ENCODE measurements at places on chromosomes 5 and 9.
A peak's percentile ranks its signal among the peaks of the same experiment; 100 is the strongest.

- DNase-seq: no peak
Measured at GRCh38 chr5:174236070-174236469, 190.6 kb downstream of the NSG2 start.

GRCh38 chr5:42799241-42799608 lies 12.5 kb downstream of the SELENOP start:
- DNase-seq: no peak

GRCh38 chr9:77725046-77725694 lies 77.0 kb upstream of the GNA14 start:
- no peak for DNase-seq

- DNase-seq: no peak
Measured at GRCh38 chr5:60738933-60739332, 39.0 kb upstream of the DEPDC1B start.

DNA sequence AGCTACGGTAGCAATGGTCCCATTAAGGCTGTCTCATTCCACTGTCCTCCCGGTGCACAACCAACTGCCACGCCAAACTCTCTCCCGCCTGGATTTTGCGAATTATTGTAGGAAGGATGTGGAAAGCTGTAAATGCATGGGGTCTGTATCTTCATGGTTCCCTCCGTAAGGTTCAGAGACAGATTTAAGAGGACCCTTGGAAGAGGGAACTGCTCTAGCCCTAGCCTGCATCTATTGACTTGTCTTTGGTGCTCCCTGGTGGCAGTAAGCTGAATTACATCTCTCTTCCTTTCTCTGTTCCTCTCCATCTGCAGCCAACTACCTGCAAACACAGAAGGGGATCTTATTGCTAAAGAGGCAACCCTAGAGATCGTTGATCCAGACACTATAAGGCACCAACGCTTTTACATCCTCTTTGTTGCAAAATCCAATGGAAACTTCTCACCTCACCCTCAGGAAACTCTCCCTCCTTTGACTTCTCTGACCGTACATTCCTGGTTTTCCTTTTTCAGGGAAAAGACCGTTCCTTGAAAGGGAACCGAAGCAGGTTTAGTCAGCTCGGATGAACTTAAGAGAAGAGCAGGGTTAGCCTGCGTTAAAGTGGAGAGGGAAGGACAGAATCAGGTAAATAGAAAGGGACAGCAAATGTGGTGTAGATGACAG lies 11.9 kb downstream of the CAPSL start:
- peak; percentile 45 for DNase-seq

DNA sequence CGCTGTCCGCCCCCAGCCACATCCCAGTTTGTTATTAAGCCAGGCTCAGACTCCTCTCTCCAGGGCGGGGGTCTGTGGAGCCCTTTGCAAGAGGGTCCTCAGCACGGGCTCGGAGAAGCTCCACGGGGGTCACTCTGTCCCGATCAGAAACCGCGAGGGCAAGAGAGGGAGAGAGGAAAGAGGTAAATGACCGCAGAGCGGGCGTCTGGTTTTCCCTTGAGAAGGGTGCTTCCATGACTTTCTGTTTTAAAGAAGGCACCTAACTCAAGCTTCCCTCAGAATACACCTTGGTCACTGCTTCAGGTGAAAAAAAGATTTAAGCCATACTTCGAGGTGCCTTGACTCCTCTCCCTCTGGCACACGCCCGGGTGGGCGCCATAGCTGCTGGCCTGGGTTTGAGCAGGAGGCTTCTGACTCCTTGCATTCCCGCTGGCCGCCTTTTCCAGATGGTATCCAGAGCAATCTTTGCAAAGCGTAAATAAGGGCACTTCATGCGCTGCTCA lies 5.8 kb upstream of the TERT start:
- DNase-seq: no peak

DNA sequence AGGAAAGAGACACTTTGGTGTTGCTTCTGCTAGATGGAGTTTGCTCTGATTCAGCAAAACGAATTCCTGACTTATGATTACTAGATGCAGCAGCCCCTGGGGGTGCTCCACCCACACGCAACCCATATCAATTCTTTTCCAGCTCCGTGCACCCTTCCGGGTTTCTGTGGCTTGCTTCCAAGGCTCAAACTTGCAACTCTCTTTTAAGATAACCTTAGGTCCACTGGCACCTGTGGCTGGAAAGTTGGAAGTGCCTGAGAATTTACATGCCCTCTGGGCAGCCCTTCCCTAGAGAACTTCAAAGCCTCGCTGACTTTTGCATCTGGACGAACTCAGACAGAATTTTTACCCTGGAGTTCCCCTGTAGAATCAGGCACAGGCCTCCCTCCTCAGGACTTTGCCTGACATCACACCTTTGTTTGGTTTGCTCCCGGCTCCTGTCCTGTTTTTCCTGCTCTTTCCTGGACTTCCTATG lies 224.9 kb downstream of the SNX18 start:
- no peak for DNase-seq

DNA sequence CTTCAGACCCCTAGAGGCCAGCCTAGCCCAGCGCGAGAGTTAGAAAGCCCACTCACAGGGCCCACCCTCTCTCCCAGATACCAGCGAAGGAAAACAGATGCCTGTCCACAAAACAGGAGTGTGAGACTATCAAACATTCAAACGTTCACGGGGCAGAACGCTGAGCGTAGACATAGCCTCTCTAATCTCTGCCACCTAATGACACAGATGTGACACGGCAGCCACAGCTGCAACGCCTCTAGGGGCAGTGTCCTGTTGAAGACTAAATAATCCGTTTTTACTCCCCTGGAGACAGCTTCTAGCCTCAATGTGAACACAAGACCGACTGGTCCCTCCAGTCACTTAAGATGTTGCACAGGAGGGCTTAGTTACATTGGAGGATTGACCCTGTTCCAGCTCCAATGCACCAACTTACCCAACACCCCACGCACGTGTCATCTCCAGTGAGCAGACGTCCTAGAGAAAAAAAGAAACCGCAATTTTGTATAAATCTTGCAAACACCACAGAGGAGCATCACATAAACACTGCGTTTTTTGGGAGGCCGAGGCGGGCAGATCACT lies 14.3 kb downstream of the DIPK1B start:
- peak; percentile 69 for DNase-seq

- DNase-seq: no peak
Measured at GRCh38 chr5:138603249-138603920, 28.2 kb upstream of the HSPA9 start.

- DNase-seq: peak; percentile 44
Measured at GRCh38 chr5:79236362-79236969, 535 bp downstream of the JMY start.

DNA sequence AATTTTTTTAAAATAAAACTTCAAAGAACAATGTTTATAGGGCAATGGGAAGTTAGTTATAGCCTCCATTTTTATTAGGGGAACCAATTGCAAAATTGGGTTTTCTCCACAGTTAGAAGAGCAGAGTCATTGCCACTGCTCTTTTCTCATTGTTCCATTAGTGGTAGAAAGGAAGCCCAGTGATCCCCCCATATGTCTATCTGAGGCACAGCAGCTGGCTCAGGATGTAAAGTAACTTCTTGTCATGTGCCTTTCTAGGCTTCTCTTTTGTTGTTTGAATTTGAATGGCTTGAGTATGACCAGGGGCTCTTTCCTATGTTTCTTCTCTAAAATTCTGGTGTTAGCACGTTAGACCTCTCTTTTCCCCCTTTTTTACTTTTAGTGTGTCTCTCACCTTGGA lies 61.2 kb downstream of the UBAP1 start:
- DNase-seq: no peak

DNA sequence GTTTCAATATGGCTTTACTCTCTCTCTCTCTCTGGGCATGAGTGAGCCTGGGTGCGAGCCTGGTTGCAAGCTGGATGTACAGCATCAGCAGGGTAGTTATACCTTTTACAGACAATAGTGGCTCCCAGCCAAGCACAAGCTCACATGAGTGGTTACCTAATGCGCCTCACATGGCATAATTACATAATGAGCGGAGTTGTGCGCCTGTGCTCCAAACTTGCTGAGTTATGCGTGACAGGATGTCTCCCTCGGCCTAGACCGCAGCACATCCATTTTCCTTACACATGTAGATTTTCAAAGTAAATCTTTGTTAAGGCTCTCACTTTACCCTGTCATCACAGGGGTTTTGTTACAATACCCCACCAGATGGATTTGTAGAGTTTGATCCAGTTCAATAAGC lies 233.5 kb upstream of the WWC1 start:
- no peak for DNase-seq

DNA sequence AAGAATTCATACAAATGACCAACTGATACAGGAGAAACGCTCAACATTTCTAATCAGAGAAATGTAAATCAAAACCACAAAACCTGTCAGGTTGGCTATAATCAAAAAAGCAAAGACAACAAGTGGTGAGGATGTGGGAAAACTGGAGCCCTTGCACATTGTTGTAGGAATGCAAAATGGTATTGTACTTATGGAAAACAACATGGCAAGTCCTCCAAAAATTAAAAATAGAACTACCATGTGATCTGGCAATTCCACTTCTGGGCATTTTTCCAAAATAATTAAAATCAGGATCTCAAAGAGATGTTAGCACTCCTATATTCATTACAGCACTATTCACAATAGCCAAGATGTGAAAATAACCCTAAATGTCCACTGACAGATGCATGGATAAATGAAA lies 76.1 kb downstream of the FNIP1 start:
- no peak for DNase-seq

DNA sequence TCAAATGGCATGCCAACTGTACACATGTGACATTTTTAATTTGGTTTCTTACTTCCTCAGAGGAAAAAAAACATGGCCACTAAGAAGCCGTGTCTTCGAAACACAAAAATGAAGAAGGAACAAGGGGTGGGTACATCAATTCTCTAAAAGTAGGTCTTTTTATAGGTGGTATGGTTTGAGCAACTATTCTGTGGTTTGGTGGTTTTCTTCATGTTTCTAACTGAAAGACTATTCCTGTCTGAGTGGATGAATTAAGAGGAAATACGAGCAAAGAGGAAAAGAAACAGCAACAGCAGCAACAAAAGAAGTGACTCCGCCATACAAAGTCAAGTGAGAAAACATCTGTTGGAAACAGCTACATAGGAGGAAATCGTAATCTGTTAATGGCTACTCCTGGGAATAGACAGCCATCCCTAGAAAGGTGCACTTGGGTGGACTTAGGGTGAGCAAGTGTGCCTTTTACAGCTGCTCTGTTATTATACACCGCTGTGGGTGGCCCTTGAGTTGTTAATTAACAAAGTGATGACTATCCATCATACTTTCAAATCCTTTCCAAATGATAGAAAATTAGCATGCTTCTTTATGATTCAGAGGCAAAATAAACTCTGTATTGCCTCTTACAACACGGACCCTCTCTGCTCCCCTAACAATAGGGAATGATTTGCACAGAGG lies 575.8 kb downstream of the TLE1 start:
- no peak for DNase-seq

GRCh38 chr9:4815381-4815956 lies 22.7 kb downstream of the RCL1 start:
- DNase-seq: no peak

- peak; percentile 93 for DNase-seq
Measured at GRCh38 chr9:131393622-131394463, at the start of gene PRRC2B. PRRC2B (plus strand) TSS chr9:131394086; CDS start chr9:131430145, 36,059 bp downstream.

GRCh38 chr5:77645158-77645994 lies 6.9 kb upstream of the OTP start:
- DNase-seq: peak; percentile 79

DNA sequence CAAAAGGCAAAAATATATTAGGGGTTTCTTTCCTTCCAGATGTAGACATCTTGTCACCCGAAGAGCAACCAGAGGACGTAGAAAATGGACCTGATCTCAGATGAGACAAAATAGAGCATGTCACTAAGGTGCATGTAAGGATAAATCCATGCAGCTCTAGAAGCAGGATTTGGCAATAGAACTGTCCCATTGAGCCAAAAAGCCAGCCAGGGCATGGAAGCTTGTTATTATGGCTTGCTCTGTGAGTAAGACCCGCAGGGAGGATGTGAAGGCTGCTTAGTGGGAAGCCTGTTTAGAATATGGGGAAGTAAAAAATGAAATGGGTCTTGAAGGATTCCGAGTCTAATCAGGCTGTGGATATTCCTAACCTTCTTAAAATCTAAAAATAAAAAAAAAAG lies 165.6 kb upstream of the MPDZ start:
- no peak for DNase-seq

- DNase-seq: no peak
Measured at GRCh38 chr9:102569436-102569835, 425.7 kb upstream of the CYLC2 start.

- no peak for DNase-seq
Measured at GRCh38 chr5:135009736-135010501, 24.1 kb downstream of the PITX1 start.

GRCh38 chr9:20884985-20885593 lies 146.4 kb downstream of the HACD4 start:
- DNase-seq: peak; percentile 20

GRCh38 chr9:102038006-102038405 lies 299.6 kb upstream of the GRIN3A start:
- no peak for DNase-seq

GRCh38 chr9:93950619-93951601 lies 4.2 kb downstream of the BARX1 start:
- no peak for DNase-seq

DNA sequence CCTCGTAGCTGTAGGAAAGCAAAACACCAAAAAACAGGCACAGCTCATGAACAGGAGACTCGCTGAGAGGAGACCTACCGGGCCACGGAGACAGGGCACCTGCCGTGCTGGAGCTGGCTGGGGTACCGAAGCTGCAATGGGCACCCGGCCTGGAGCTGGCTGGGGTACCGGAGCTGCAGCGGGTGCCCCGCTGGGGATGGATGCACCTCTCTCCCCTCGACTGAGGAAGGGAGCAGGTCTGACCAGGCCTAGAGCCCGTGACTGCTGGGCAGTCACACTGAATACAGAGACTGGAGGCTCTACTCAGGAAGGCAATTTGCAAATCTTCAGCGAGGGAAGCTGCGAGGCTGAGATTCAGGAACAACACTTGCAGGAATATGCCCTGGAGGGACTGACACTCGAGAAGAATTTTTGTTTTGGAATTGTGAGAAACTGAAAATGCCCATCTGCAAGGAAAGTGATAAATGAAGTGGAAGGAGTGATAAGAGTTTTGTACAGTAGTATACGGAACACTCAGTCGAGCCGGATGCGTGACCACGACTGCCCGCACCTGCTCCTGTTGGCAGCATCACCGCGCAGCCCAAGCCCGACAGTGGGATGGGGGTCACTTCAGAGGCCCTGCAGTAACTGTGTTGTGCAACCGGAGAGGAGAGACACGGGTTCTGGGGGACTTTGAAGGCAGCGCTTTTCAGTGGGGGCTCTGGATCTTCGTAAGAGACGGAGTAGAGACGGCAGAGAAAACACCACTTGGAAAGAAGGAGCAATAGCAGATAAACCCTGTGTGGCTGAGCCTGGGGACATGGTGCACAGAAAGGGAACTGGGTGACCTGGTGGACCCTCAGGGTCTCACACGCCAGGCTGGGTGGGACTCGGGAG lies 27.9 kb upstream of the LPCAT1 start:
- no peak for DNase-seq

- DNase-seq: no peak
Measured at GRCh38 chr9:137669261-137669672, 50.5 kb downstream of the EHMT1 start.

DNA sequence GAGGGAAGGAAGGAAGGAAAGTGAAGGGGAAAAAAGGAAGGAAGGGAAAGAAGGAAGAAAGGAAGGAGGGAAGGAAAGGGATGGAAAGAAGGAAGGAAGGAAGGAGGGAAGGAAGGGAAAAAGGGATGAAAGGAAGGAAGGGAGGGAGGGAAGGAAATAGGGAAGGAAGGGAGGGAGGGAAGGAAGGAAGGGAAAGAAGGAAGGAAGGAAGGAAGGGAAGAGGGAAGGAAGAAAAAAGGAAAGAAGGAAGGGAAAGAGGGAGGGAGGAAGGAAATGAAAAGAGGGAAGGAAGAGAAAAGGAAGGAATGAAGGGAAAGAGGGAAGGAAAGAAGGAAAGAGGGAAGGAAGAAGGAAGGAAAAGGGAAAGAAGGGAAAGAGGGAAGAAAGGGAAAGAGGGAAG lies 136.9 kb downstream of the BARX1 start:
- no peak for DNase-seq
